ENCODE measurements at places on chromosomes 4 and X.

- DNase-seq = no peak
Measured at GRCh38 chr4:14894392-14895292, 107.6 kb upstream of the CPEB2 start.

DNA sequence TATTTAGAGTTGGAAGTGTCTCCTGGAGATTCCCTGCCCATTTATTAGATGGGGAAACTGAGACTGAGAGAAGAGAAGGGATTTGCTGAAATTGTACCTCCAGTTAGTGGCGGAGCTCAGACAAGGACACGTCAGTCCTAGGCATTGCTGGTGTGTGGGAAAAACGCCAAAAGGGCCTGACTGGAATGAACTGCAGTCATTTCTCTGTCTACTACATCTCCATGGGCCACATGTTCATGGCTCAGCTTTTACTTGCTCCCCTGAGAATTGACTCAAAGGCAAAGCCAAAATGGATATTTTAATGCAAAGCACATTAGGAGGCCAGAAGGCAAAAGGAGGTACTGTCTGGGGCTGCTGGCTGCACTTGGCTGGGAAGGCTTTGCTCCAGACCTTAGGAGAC lies 3.9 kb downstream of the TFDP3 start:
- DNase-seq = no peak

DNA sequence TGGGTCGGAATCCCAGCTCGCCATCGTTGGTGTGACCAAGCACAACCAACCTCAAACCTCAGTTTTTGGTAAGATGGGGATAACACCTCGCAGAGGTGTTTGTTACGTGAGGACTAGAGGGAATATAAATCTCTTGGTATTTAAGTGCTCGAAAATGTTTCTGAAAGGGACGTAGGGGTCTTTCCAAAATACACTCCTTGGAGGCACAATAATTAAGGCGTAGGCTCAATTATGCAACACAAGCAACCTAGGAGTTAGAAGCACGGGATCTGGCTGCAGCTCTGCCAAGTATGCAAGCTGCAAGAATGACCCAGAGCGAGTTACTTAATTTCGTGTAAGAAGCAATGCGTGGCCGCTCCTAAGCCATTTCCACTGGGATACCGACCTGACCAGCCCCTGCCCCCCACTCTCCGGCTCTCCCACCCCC lies 552 bp downstream of the ADH5 start:
- DNase-seq = peak; percentile 24

DNA sequence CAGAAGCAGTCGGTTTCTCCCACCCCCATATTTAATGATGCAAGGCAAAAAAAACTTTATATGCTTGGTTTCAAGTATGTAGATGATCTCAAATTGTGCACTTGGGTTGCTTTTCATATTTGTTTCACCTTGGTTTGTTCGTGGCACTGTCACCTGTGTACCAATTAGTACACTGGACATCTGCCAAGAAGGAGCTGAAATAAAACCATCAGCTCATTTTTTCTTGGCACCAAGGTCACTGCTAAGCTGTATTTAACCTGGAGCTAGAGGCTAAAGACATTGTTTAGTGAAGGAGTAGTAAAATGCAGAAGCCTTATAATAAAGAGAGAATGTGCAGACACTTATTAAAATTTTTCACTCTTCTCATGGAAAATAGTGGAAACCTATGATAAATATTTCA lies 430.8 kb downstream of the ARHGAP24 start:
- DNase-seq = peak; percentile 83

DNA sequence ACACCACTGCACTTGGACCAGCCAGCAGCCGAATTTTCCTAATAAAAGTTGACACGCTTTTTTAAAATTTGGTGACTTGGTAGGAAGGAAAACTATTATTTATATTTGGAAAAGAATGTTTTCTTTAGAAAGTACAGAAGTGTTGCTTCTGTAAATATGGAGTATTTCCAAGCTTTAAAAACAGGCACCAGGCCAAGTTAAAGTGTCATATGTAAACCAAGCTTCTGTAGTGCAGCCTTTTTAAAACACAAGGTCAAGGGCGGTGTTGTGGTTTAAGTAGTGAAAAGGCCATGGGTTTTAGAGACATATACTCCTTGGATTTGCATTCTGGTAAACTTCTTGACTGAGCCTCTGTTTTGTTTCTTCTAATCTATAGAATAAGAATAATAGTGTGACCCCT lies 62.7 kb downstream of the TRIM2 start:
- no peak for DNase-seq

DNA sequence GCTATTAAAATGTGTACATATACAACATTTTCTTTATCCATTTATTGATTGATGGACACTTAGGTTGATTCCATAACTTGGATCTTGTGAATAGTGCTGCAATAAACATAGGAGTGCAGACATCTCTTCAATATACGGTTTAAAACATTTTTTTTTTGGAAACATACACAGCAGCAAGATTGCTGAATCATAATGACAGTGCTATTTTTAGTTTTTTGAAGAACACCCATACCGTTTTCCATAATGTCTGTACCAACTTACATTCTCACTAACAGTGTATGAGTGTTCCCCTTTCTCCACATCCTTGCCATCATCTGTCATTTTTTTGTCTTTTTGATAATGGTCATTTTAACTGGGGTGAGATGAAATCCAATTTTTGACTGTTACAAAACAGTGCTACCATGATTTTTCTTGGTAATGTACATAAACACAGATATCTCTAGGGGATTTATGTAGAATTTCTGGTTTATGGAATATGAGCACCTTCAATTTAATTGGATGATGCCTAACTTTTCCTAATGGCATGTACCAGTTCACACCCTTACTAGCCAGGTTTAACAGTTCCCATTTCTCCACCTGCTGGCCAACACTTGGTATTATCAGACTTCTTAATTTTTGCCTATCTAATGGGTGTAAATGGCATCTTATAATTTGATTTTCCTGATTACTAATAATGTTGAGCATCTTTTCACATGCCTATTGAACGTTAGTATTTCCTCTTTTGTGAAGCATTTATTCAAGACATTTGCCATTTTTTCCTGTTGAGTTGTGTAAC lies 21.0 kb upstream of the TMSB15B start:
- peak; percentile 4 for DNase-seq

DNA sequence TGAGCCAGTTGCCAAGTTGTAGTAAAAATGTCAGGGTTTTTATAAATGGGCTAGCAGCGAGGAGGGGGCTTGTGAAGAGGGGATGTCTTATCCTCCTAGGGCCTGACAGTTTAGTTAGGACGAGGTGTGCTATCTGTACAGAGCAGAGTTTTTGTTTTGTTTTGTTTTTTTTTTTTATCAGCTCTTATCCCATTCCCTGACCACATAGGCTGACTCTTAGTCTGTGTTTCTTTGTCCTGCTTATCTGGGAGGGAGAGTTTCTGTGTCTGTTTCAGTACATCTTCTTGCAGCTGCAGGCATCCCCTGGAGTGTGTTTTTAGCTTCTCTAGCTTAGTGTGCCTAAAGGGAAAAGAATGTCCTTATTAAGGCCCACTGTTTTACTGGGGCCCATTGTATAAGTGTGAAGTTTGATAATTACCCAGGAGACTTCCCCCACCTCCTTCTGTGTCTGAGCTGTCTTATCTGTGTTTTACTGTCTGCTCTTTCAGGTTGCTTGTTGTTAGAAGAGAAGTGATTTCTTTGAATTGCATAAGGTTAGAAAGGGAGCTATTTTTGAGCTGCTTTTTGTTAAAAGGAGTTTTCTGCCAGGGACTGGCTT lies 32.0 kb downstream of the PAGE2 start:
- DNase-seq = no peak

Data from COR-L47 (cell line).